ENCODE measurements at places on chromosomes 11 and 22. TPM values are rescaled to one million over a fixed set of nuclear protein-coding genes. Genes with fewer than 3 reads are reported as not detected.

Gene NLRP14
- 0.17 TPM for total RNA-seq

Gene KCNQ1OT1
- total RNA-seq, result 3.1 TPM

- DNase-seq, result no peak
- no peak overlapping the region for H3K27ac ChIP-seq
- H3K4me3 ChIP-seq, result no peak overlapping the region
- H3K27me3 ChIP-seq, result no peaks in the 10 kb centered on the region
- no peaks in the 10 kb centered on the region for H3K36me3 ChIP-seq
These were observed 36.3 kb downstream of the KCNC1 start for GRCh38 chr11:17770917-17771316.

GRCh38 chr11:57935402-57936049 is 88.2 kb upstream of the OR9Q1 start:
- no peak overlapping the region for H3K27ac ChIP-seq
- H3K4me1 ChIP-seq, result no peaks in the 10 kb centered on the region
- no peaks in the 10 kb centered on the region for H3K27me3 ChIP-seq
- H3K4me3 ChIP-seq, result no peak overlapping the region
- DNase-seq, result no peak

GRCh38 chr22:39859903-39860588 is 33.5 kb downstream of the ENTHD1 start:
- no peaks in the 10 kb centered on the region for H3K4me1 ChIP-seq
- H3K36me3 ChIP-seq, result no peaks in the 10 kb centered on the region
- DNase-seq, result no peak
- no peak overlapping the region for H3K27ac ChIP-seq
- H3K4me3 ChIP-seq, result no peak overlapping the region

DNA sequence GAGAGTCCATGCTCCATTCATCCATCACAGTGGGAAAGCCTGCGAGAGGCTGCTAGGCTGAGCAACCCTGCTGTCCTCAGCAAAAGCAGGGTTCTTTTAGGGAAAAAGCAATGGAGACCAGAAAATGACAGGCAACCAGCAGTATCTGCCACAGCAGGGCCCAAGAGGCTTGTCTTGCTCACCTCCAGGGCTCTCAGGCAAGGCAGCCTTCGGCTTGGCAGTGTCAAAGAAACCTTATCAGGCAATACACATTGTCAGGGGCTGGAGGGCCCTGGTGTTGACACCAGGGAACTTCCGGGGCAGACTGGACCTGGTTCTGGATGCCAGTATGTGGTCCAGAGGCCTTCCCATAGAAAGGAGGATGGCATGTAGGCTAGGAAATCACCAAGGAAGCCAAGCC is 10.2 kb upstream of the TLCD5 start:
- no peaks in the 10 kb centered on the region for H3K4me1 ChIP-seq
- H3K27ac ChIP-seq, result no peak overlapping the region
- H3K4me3 ChIP-seq, result no peak overlapping the region
- peaks cover 5% of the 10 kb centered on the region for H3K27me3 ChIP-seq
- H3K36me3 ChIP-seq, result no peaks in the 10 kb centered on the region

GRCh38 chr22:46545086-46545792 is 7.8 kb upstream of the CELSR1 start:
- DNase-seq, result peak; percentile 11
- no peaks in the 10 kb centered on the region for H3K27me3 ChIP-seq
- H3K4me3 ChIP-seq, result no peak overlapping the region
- no peaks in the 10 kb centered on the region for H3K36me3 ChIP-seq
- no peaks in the 10 kb centered on the region for H3K4me1 ChIP-seq

DNA sequence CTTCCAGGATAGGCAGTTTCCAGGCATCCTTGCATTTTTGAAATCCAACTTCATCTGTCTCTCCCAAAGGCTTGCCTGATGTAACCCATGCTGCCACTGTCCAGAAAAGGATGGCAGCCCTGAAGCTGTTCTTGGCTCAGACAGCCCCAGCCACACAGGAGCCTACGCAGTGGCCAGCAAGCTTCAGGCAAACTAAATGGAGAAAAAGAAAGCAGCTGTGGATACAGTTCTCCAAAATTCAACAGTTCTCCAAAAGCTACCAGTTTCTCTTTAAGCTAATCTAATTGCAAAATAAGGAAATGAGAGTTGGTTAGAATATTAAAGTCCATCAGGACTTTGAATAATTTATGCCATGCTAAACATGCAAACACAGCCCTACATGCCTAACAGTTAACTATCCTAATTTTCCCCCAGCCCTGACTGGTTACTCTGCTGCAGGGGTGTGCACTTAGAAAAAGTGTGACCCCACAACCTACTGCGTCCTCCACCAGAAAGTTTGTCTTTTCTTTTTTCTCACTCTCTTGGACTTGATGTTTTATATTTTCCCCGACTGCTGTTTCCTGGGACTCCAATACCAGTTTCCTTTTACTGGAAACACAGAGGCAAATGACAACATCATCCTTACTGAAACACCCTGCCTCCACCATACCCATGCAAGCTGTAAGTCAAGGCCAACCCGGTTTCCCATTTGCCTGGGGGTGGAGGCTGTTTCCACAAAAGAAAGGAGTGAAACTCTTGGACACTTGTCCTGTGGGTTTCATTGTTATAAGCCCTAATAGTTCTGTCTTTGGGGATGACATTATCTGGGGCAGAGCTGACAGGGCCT is 69.1 kb upstream of the OR5AN1 start:
- H3K36me3 ChIP-seq, result no peaks in the 10 kb centered on the region
- DNase-seq, result no peak
- H3K27me3 ChIP-seq, result no peaks in the 10 kb centered on the region
- H3K27ac ChIP-seq, result no peak overlapping the region
- no peak overlapping the region for H3K4me3 ChIP-seq

- H3K36me3 ChIP-seq, result no peaks in the 10 kb centered on the region
- no peak overlapping the region for H3K4me3 ChIP-seq
- H3K4me1 ChIP-seq, result no peaks in the 10 kb centered on the region
These were observed 8.6 kb upstream of the TRIM29 start for GRCh38 chr11:120146413-120147093.

DNA sequence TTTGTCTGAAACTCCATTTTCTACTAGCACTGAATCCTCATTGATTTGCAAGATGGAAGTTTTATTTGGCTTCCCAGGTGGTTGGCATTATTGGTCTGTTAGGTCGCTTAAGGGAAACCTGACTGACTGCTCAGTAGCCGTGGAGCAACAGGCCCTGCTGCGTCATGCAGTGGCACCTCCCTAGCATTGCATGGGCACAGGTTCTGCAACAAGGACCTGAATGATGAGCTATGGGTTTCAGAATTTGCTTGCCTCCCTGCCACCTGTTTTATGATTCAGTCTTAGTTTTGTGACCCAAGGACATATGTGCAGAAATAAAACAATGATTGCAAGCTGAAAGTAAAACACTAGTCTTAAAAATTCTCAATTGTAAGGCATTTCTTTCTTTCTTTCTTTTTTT is 128.5 kb downstream of the SLC1A2 start:
- DNase-seq, result no peak
- no peaks in the 10 kb centered on the region for H3K36me3 ChIP-seq
- no peaks in the 10 kb centered on the region for H3K27me3 ChIP-seq
- H3K4me3 ChIP-seq, result no peak overlapping the region
- no peaks in the 10 kb centered on the region for H3K4me1 ChIP-seq
- no peak overlapping the region for H3K27ac ChIP-seq

- no peak overlapping the region for H3K4me3 ChIP-seq
- H3K36me3 ChIP-seq, result no peaks in the 10 kb centered on the region
- H3K4me1 ChIP-seq, result no peaks in the 10 kb centered on the region
- no peak overlapping the region for H3K27ac ChIP-seq
- DNase-seq, result no peak
- H3K27me3 ChIP-seq, result peaks cover 7% of the 10 kb centered on the region
These were observed 12.5 kb downstream of the IL17REL start for GRCh38 chr22:49999946-50000586.

GRCh38 chr11:95200781-95201457 is 30.1 kb downstream of the SESN3 start:
- H3K36me3 ChIP-seq, result no peaks in the 10 kb centered on the region
- no peak overlapping the region for H3K4me3 ChIP-seq
- no peaks in the 10 kb centered on the region for H3K27me3 ChIP-seq
- no peak for DNase-seq

GRCh38 chr11:2293984-2294925 is 7.5 kb downstream of the C11orf21 start:
- peaks cover 17% of the 10 kb centered on the region for H3K4me1 ChIP-seq
- H3K27ac ChIP-seq, result no peak overlapping the region
- DNase-seq, result no peak

DNA sequence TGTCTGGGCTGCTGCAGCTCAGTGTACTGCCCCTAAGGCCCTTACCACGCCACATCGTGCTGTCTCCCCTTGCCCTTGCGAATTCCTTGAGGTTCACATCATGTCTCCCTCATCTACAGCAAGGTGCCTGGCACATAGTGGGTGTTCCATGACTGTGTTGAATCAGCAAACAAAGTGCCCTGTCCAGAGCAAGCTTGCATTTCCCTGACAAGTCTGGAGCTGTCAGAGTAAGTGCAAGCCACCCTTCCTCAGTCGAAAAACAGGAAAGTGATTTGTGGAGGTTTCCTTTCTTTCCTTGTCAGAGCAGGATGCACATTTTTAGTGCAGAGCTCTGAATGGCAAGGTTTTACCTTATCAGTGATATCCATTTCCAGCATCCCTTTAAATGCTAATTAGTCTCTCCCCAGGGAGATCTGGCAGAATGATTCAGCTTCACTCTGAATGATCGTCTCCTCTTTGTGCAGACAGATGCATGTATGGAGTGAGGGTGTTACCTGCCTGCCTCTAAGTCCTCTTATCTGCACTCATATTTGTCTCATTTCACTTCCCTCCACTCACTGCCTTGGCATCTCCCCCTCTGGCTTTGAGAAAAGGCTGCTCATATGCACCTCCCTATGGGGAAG is 331.2 kb downstream of the TMEM135 start:
- no peaks in the 10 kb centered on the region for H3K4me1 ChIP-seq
- no peaks in the 10 kb centered on the region for H3K36me3 ChIP-seq
- no peak for DNase-seq
- H3K27me3 ChIP-seq, result no peaks in the 10 kb centered on the region
- H3K27ac ChIP-seq, result peak overlapping the region; percentile 69

Data from spleen (tissue), 13 donors.